ENCODE measurements at places on chromosomes 16 and 17.
A peak's percentile ranks its signal among the peaks of the same experiment; 100 is the strongest.

- DNase-seq = no peak
Measured at GRCh38 chr17:70370816-70371215, 201.5 kb downstream of the KCNJ2 start.

GRCh38 chr17:4604111-4604644 lies 19.8 kb downstream of the SMTNL2 start:
- peak; percentile 80 for DNase-seq

DNA sequence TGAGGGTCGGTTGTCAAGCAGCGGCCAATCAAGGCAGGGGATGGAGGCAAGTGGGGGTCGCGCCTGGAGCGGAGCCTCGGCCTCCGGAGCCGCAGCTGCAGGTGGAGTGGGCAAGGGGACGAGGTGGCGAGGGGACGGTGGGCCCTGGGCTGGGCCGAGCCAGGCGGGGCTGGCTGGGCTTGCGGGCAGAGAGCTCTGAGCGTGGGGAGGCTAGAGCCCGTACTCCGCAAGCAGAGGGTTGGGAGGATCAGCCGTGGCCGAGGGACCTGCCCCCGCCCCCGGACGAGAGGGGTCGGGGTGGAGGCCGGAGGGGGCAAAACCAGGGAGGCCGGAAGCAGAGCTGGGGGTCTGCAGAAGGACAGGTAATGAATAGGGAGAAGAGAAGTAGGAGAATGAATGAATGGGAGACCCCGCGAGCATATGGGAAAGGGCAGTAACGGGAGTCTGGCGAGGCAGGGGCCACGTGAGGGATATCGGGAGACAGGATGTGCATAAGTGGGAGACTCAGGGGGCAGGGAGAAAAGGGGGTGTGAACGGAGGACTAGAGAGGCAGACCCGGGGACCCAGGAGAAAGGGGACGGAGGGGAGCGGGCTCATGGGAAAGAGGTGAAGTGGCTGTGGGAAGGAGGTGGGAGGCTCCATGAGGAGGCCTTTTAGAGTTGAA lies at the start of gene KATNB1:
KATNB1 (plus strand) TSS at position 16 of the 664 bp plus-strand sequence. CDS start 1,474 bp downstream, outside the sequence.
- DNase-seq = no peak

DNA sequence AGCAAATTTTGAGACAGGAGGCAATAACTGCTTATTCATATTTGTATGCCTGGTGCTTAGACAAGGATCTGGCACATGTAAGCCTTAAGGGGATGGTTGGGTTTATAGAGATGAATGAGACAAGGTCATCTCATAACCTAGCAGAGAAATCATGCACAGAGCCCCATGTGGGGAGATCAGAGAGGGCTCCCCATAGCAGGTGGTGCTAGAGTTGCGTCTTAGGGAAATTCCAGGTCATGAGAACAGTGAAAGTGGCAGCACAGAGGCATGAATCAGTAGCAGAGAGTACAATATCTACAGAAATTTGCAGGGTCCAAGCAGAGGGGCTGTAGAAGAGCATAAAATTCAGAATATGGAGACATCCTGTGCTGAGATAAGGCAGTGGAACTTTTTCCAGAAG lies 57.3 kb downstream of the SLC6A2 start:
- no peak for DNase-seq

- peak; percentile 85 for DNase-seq
Measured at GRCh38 chr17:68456339-68457167, 743 bp downstream of the WIPI1 start.

- no peak for DNase-seq
Measured at GRCh38 chr16:49440156-49441065, 66.8 kb downstream of the C16orf78 start.

DNA sequence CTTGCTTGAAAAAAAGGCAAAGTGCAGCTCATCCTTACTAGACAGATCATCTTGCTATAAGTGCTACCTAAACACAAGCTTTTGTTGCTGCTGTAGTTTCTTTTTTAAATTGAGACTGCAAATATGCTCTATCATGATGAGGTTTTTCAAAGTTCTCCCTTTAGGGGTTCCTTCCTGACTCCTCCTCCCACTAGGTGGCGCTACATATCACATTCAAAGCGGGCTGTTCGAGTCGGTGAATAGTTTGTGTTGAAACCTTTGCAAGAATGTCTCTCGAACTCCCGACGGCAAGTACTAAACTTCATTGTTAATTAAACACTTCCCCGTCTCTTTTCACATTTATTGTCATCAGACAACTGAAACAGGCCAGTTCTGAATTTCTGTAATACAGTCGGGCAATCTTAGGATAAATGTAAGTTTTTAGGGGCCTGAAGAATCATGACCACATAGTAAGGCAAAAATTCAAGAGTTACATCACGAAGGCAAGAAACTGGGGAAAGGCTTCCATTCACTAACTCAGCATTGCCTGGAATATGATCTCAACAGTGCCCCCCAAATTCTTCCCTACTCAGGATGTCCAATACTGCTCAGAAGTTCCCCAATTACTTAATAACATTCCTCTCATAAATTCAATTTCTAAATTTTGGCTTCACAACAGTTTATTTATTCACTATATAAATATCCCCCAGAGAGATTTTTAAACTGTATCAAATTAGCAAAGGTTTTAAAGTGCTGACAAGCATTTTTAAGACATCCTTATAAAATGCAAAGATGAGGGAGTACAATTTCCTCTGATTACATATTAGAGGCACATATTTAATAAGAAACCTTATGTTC lies 6.7 kb downstream of the HS3ST3A1 start:
- peak; percentile 69 for DNase-seq

DNA sequence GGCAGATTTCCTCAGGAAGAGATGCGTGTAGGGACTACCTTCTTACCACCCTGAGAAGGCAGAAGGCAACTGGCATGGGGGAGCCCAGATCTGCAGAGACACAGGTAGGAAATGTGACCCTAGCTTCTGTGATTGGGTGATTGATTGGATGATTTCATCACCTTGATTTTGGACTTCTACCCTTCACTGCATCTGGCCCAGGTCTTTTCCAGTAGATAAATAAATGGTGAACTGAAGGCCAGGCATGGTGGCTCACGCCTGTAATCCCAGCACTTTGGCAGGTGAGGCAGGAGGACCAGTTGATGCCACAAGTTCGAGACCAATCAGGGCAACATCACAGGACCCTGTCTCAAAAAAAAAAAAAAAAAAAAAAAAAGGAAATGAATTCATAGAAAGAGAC lies 14.7 kb upstream of the SMURF2 start:
- no peak for DNase-seq

Data from left cardiac atrium (tissue), 4 donors.